ENCODE measurements at places on chromosomes 13 and 19.
A peak's percentile ranks its signal among the peaks of the same experiment; 100 is the strongest.

GRCh38 chr19:31517224-31518180, 168.3 kb upstream of the TSHZ3 start:
- no peak for DNase-seq

DNA sequence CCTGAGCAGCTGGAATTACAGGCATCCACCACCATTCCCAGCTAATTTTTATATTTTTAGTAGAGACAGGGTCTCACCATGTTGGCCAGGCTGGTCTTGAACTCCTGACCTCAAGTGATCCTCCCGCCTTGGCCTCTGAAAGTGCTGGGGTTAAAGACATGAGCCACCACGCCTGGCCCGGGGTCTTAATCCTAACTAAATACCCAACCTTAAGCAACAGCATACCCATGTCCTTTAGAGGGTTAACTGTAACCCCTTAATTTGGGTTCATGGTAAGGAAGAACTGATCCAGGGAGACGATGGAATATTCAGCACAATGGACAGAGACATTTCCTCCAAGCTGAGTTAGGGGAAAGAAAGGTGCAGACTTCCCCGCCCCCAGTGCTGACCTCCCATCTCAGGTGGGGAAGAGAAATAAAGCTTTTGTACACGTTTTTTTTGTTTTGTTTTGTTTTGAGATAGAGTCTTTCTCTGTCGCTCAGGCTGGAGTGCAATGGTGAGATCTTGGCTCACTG, 8.7 kb upstream of the GALP start:
- DNase-seq: peak; percentile 12

- DNase-seq: no peak
These were observed 507 bp downstream of the ALG5 start for GRCh38 chr13:36998624-36999041.

GRCh38 chr19:31214997-31215396, 134.2 kb downstream of the TSHZ3 start:
- no peak for DNase-seq

- DNase-seq: no peak
These were observed at the start of gene ALOX5AP for GRCh38 chr13:30735025-30735871. TSS of gene ALOX5AP (plus strand) at chr13:30735543. CDS start at chr13:30735606, 63 bp downstream.

DNA sequence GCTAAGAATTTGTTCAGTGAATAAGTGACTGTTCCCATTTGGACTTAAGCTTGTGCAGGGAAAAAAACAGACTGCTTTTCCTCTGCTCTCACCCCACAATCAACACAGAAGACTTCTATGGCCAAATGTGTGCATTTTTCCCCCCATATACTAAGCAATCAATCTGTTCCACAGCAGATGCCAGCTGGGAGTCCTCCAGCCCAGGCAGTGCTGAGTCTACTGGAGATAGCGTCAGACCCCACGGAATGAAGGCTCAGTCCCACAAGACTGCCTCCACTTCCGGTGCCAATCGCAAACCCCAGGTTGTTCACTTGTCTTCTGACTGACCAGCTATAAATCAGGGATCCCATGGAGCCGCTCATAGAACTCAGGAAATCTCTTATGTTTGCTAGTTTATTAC, 69.5 kb upstream of the ANKRD10 start:
- no peak for DNase-seq

DNA sequence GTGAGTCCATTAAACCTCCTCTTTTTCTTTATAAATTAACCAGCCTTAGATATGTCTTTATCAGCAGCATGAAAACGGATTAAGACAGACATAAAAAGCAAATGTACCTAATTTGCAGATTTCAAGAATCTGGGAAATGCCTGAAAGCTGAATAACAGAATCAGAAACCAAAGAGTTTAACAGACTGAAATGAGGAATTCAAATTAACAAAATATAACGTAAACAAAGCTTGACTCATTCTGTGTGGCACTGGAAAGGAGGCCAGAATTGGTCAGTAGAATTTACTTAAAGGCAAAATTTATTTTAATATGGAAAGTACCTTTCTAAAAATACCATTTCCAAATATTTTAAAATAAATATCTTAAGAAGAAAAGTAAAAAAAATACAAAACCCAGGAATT, 540.6 kb upstream of the HTR2A start:
- DNase-seq: no peak

DNA sequence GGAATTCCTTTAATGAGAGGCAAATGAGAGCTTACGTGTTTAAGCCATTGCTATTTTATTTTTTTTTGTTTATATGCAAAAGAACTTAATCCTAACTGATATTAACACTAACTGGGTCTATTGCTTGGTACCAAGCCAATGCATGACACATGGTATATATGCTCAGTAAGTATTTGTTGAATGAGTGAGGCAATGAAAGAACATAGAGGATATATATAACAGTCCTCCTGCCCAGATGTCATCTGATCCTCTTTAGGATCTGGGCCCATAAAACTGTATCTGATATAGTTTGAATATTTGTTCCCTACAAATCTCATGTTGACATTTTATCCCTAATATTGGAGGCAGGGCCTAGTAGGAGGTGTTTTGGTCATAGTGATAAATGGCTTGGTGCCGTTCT, 13.0 kb upstream of the ALOX5AP start:
- no peak for DNase-seq

- peak; percentile 82 for DNase-seq
These were observed 17.9 kb upstream of the ZNF175 start for GRCh38 chr19:51552996-51553725.

Measured in iPS DF 19.7 (cell line).